ENCODE measurements at places on chromosomes 5 and 9. TPM values are rescaled to one million over a fixed set of nuclear protein-coding genes. Genes with fewer than 3 reads are reported as not detected.

PRDM9 gene
- total RNA-seq = not detected

FAM78A gene
- total RNA-seq = 7.8 TPM

ZNF354C gene
- total RNA-seq = 5.2 TPM

APBA1 gene
- total RNA-seq = 2.4 TPM

PCA3 gene
- total RNA-seq = not detected

P4HA2 gene
- 81.9 TPM for total RNA-seq

NDUFS6 gene
- 29.0 TPM for total RNA-seq

TUBB4B gene
- 245 TPM for total RNA-seq

C9 gene
- total RNA-seq = not detected

COL23A1 gene
- total RNA-seq = 1.6 TPM

RMRP gene
- total RNA-seq = 27,465 TPM

DNA sequence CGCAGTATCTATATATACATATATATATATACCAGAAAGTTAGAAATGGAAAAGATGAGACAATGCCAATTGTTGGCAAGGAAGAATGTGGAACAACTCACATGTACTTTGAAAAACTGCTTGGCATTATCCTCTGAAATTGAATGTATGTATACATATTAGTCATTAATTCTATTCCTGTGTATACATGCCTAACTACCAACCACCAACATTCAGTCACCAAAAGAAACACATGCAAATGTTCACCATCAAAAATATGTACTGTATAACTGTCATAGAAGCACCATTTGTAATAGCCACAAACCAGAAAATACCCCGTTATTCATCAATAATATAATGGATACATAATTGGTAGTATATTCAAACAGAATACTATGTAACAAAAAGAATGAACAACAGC lies 330.2 kb upstream of the GRAMD2B start:
- no peaks in the 10 kb centered on the region for H3K36me3 ChIP-seq
- H3K27me3 ChIP-seq = no peaks in the 10 kb centered on the region
- H3K4me1 ChIP-seq = no peaks in the 10 kb centered on the region
- no peak for DNase-seq
- H3K27ac ChIP-seq = no peak overlapping the region
- no peak overlapping the region for H3K4me3 ChIP-seq

DNA sequence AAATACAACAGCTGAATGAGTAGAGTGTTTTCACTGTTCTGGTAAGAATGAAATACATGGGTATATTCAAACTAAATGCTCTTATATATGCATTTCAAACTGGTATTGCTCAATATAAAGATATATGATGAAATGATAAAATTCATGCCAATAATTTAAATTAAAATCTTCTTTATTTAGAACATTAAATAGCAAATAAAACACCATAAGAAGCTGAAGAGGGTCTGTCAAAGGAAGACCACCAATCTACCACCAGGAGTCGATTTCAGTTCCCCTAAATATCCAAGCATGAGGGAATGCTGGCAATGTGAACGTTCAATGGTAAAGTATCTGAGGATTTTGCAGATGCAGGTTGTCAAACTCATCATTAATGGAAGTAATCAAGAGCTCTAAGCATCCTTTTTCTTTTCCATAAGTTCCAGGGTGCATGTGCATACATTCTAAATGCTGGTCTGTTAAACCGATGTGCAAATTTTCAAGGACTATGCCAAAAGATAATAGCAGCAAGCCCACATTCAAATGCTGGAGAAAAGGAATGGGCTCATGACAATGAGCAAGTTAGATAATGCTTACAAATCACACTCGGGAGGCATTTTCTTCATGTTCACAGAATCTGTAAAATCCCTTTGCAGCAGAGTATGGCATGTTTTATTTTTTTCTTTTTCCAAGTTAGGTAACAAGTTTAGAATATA lies 118.8 kb upstream of the MTAP start:
- no peaks in the 10 kb centered on the region for H3K36me3 ChIP-seq
- no peaks in the 10 kb centered on the region for H3K4me1 ChIP-seq
- DNase-seq = no peak
- H3K4me3 ChIP-seq = no peak overlapping the region

GRCh38 chr5:157562111-157562581 lies 13.4 kb downstream of the ADAM19 start:
- H3K4me3 ChIP-seq = no peak overlapping the region
- peaks cover 7% of the 10 kb centered on the region for H3K36me3 ChIP-seq
- H3K27me3 ChIP-seq = no peaks in the 10 kb centered on the region
- H3K4me1 ChIP-seq = peaks cover 90% of the 10 kb centered on the region

GRCh38 chr9:34376596-34377403 lies at the start of gene MYORG:
MYORG (minus strand) TSS chr9:34376898; CDS start chr9:34372943, 3,955 bp downstream.
- no peaks in the 10 kb centered on the region for H3K27me3 ChIP-seq

- H3K36me3 ChIP-seq = peaks cover 35% of the 10 kb centered on the region
- H3K4me3 ChIP-seq = no peak overlapping the region
- H3K27me3 ChIP-seq = no peaks in the 10 kb centered on the region
- no peak overlapping the region for H3K27ac ChIP-seq
- peaks cover 16% of the 10 kb centered on the region for H3K4me1 ChIP-seq
- DNase-seq = no peak
Measured at GRCh38 chr5:69242215-69242927, 7.7 kb downstream of the CDK7 start.

DNA sequence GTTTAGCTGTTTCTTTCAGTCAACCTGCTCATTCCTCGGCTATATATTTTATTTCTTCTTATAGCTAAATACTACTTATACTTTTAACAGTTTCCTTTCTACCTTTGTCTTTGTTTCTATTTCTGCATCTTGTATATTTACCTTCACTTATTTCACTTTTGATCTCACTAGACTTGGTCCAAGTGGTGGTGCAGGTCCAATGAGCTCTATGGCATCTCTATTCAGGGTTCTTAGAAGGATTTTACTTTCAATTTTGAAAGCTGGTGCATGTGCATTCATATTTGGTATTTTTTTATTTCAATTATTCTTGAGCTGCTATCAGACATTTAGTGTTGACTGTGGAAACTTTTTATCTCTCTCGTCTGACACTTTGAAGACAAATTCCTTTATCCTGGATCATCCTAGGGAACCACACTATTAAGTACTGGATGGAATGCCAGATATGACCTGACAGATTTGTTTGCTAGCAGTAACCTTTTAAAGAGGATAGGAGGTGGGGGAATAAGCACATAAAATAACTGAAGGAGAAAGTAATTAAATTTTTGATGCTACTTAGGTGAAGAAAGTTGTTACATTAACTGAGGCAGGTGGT lies 123.1 kb upstream of the PJA2 start:
- no peaks in the 10 kb centered on the region for H3K36me3 ChIP-seq
- H3K4me1 ChIP-seq = no peaks in the 10 kb centered on the region
- no peaks in the 10 kb centered on the region for H3K27me3 ChIP-seq
- H3K27ac ChIP-seq = no peak overlapping the region
- no peak for DNase-seq
- no peak overlapping the region for H3K4me3 ChIP-seq

DNA sequence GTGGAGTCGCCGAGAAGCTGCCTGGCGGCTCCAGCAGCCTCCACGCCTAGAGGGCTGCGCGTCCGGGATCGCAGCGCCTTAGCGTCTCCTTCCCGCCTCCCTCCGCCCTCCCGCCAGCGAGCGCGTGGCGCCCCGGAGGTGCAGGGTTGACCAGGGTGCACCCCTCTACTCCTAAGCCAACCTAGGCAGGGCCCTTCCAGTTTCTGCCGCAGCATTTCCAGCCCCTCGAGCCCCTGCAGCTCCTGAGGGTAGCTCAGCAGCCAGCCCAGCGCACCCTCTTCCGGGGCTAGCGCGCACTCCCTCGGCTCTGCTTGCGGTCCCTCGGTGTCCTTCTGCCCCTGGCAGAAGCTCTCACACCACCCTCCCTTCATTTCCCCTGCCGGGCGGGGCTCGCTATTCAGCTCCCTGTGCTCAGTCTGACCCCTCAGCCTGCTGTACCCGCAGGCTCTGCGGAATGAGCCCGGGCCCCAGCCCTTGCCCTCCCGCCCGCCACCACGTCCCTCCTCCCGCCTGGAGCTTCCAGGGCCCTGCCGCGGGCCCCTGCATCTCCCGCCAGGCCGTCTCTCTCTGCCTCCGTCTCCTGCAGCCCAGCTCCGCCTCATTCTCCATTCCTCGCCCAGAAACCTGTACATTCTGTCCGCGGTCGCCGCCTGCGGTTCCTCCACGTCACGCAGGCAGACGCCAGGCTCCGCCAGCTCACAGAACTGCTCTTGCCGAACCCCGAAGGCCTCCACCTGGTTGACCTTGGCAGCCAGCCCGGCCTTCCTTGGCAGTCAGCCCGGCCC lies 61.8 kb downstream of the SPATA31C2 start:
- no peaks in the 10 kb centered on the region for H3K36me3 ChIP-seq
- peaks cover 15% of the 10 kb centered on the region for H3K4me1 ChIP-seq
- H3K27ac ChIP-seq = peak overlapping the region; percentile 56

DNA sequence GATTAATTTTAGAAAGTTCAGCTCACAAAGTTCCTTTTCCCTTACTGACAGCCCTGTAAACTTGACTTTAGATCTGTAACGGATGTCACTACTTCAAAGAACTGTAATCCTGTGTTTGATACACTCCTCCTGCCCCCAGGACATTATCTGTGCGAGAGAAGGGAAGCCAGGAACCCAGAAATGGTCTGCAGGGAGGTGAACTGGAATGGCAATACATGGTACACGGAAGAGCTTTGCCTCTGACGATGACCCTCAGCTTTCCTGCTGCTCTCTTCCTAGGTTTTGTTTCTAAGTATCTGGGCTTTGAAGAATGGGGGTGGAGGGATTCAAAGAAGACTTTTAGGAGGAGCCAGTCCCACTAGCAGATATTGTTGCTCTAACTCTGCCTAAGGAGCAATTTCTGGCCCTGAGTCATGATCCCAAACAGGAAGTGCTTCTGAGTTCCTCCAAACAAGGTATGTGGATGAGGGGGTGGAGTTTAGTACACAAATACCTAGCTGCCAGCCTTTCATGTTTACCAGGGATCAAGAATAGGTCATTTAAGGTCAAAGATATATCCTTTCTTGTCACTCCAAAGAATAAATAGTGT lies 43.4 kb upstream of the TMC1 start:
- H3K27me3 ChIP-seq = no peaks in the 10 kb centered on the region
- H3K27ac ChIP-seq = peak overlapping the region; percentile 55
- H3K36me3 ChIP-seq = no peaks in the 10 kb centered on the region
- H3K4me1 ChIP-seq = peaks cover 16% of the 10 kb centered on the region
- no peak for DNase-seq

GRCh38 chr5:110371011-110371724 lies 355.3 kb downstream of the TMEM232 start:
- DNase-seq = no peak
- H3K27ac ChIP-seq = no peak overlapping the region
- H3K4me1 ChIP-seq = no peaks in the 10 kb centered on the region
- no peak overlapping the region for H3K4me3 ChIP-seq

- no peaks in the 10 kb centered on the region for H3K4me1 ChIP-seq
- no peak overlapping the region for H3K4me3 ChIP-seq
- H3K27me3 ChIP-seq = no peaks in the 10 kb centered on the region
- H3K36me3 ChIP-seq = no peaks in the 10 kb centered on the region
- DNase-seq = no peak
Measured at GRCh38 chr5:134948911-134949310, 18.8 kb upstream of the CATSPER3 start.

GRCh38 chr5:116834796-116835515 lies 260.3 kb upstream of the SEMA6A start:
- H3K27ac ChIP-seq = no peak overlapping the region
- no peaks in the 10 kb centered on the region for H3K4me1 ChIP-seq
- no peaks in the 10 kb centered on the region for H3K36me3 ChIP-seq
- no peaks in the 10 kb centered on the region for H3K27me3 ChIP-seq

- peaks cover 6% of the 10 kb centered on the region for H3K4me1 ChIP-seq
- H3K27ac ChIP-seq = no peak overlapping the region
- no peak for DNase-seq
- H3K4me3 ChIP-seq = no peak overlapping the region
Measured at GRCh38 chr5:922436-923280, 30.0 kb downstream of the TRIP13 start.

GRCh38 chr5:140480310-140481014 lies 67.0 kb upstream of the EIF4EBP3 start:
- DNase-seq = no peak
- no peaks in the 10 kb centered on the region for H3K27me3 ChIP-seq
- no peak overlapping the region for H3K27ac ChIP-seq

DNA sequence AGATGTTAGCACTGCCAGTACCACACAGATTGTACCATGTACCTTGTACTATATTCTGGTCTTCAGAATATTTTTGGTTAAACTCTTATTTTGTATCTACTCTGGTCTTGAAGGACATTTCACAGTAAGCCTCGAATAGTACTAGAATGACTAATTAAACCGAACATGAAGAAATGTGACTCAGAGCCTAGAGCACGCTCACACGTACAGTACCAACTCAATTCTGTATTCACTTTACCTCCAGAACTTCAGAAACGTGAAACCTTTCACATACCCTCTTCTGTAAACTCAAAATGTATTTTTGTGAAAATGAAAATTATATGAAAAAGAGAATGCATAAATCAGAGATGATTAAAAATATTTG lies 112.8 kb downstream of the MVB12B start:
- H3K4me1 ChIP-seq = no peaks in the 10 kb centered on the region
- H3K27me3 ChIP-seq = no peaks in the 10 kb centered on the region
- no peak for DNase-seq
- no peak overlapping the region for H3K27ac ChIP-seq

DNA sequence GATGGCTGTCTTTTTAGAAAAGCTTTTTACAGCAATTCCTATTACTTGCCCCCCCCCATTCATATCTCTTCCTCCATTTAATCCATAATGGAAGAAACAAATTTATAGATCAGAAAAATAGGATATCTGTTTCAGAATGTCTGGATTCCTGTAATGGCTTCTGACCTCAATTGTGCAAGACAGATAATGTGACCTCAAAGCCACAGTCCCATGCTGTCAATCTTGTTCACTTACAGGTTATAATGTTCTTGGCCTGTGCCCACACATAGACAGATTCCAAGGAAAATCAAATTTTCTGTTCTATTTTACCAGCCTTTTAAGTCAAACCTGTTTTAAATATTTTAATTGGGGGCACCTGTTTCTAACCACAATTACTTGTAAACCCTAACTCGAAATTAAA lies 143.4 kb downstream of the ENTREP1 start:
- no peak overlapping the region for H3K4me3 ChIP-seq
- H3K4me1 ChIP-seq = no peaks in the 10 kb centered on the region
- no peaks in the 10 kb centered on the region for H3K36me3 ChIP-seq
- H3K27ac ChIP-seq = no peak overlapping the region

DNA sequence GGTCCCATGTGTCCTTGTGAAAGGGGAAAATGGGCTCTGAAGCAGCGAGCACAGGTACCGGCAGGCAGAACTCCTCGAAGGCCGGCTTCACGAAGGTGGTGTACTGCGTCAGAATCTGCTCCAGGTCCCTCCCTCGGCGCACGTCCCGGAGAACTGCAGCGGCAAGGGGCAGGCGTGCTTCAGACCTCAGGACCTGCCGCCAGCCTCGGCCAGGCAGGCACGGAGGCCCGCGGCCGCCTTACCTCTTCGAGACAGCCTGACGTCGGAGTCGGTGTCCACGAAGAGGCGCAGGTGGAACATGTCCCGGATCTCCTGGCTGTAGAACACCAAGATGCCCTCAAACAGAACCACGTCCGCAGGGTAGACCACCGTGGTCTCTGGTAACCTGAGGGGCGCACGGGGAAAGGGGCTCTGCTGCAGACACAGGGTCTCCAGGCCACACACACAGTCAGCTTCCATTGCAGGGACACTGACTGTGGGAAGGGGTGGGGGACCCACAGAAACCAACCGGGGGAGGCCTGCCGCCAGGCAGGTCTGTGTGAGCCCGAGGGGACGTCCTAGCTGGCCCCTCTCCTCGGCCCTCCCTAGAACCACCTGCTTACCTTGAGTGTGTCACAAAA lies 2.1 kb downstream of the UCK1 start:
- H3K4me3 ChIP-seq = no peak overlapping the region
- H3K27me3 ChIP-seq = no peaks in the 10 kb centered on the region
- H3K4me1 ChIP-seq = peaks cover 14% of the 10 kb centered on the region
- DNase-seq = no peak
- H3K36me3 ChIP-seq = no peaks in the 10 kb centered on the region
